ENCODE measurements at places on chromosomes 16 and 17.
A peak's percentile ranks its signal among the peaks of the same experiment; 100 is the strongest.

GRCh38 chr17:3512505-3513171, 36.8 kb downstream of the ASPA start:
- peak; percentile 69 for DNase-seq

DNA sequence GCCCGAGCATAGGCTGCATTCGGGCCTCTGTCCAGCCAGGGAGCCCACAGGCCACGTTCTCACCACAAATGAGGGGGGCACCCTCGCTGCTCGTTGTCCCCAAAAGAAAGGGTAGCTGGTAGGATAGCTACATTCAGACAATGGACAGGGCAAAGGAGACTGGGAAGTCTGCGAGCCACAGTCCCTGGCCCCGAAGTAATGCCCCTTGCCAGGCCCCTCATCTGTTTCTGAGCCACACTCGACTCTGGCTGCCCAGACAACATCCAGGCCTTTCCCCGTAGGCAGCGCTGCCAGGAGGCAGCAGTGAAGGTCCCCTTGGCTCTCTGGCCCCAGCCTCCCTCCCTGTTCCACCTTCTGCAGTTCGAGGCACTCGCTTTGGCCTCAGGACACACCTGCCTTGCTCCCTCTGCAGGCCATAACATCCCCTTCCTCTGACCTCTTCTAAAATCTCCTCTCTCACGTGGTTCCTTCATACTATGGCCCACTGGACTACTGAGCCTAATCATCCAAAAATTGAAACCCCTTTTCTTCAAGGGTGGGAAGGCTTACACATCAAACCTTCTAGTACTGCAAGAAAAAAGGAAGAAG, 12.2 kb downstream of the AIPL1 start:
- DNase-seq = no peak

DNA sequence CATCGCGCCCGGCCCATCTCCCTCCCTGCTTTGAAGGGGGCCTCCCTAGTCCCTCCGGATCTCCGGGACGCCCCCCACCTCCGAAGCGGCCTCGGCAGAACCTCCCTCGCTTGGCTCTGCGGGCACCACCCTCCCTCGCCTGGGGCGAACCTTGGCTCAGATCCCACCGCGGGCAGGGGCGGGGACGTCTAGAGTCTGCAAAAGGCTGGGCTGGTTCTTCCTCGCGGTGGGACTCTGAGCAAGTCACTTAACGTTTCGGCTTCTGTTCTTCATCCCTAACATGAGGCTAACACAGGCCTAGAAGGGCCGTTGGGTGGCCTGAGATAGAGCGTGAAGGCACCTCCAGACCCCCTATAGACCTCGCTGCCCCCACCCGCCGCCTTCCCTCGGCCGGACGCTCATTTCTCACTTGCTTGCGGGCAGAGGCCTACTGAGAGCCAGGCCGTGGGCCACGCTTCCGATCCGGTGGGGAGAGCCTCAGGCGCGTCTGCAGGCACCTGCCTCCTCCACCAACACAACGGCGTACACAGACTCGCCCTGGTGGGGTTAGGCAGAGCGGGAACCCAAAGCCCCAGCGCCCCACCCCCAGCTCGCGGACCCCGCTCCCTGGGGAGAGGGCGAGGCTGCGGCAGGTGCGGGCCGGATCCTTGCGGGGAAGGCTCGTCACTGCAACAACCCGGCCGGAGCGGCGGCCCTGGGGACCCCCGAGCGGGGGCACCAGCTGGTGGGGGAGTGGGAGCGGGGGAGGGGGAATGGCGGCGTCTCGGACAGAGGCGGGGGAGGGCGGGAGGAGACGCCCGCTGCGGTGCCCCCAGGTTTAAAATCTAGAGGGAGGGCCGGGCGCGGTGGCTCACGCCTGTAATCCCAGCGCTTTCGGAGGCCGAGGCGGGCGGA, 5.4 kb downstream of the MYO1C start:
- DNase-seq = peak; percentile 86

DNA sequence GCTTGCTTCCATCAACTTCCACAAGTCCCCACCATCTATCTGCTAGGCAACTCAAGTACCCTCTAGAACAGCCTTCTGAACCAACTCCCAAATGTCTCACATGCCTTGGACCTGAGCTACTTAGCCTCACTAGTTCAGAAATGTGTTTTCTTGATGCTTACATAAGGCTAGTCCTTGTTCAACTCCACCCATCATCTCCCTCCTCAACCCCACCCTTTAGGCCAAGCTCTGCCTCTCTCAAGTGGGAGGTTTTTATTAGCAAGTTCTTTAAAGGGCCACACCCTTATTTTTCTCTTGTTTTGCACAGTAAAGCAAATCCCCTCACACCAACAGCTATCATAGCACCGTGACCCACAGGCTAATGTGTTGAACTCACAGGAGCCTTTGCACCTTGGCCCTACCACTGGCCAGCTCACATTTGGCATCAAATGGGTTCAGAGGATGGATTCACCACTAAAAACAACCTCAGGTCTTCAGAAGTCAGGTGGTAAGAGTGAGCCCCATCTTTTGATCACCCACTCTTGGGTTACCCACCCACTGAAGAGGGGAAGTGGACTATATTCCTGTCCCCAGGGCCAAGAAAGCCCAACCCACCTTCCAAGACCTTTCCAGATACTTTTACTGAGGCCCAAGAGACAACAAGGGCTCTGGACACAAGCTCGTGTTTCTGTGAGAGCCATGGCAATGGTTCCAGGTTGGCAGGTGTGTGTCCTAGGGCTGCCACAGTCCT, 12.2 kb downstream of the PIK3R5 start:
- no peak for DNase-seq

GRCh38 chr16:53457670-53458069, 23.4 kb downstream of the RBL2 start:
- no peak for DNase-seq

GRCh38 chr16:86490859-86491639, 19.3 kb upstream of the FOXF1 start:
- DNase-seq = no peak

DNA sequence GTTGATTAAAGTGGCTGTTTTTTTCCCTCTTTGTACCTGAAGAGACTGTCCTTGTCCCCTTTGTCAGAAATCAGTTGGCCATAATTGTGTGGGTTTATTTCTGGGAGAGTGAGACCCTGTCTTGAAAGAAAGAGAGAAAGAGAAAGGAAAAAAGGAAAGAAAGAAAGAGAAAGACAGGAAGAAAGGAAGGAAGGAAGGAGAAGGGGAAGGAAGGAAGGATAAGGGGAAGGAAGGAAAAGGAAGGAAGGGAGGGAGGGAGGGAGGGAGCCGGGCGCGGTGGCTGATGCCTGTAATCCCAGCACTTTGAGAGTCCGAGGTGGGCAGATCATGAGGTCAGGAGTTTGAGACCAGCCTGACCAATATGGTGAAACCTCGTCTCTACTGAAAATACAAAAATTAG, 6.8 kb upstream of the EVPLL start:
- DNase-seq = no peak

DNA sequence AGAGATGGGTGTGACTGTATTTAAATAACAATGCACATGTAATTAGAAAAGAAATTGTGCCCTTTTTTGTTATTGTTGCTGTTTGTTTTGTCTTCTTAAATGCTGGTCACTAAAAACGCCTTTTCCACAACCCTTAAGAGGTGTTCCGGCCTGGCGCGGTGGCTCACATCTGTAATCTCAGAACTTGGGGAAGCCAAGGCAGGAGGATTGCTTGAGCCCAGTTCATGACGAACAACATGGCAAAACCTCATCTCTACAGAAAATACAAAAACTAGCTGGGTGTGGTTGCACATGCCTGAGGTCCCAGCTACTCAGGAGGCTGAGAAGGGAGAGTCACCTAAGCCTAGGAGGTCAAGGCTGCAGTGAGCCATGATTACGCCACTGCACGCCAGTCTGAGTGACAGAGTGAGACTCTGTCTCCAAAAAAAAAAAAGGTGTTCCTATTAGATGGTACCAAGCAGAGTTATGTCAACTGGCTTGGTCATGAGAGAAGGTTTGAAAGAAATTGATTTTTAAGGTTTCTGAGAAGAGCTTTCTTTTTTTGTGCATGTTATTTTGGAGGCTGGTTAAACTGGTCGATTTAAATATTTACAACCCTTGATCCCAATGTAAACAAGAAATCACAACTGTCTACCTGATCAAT, 23.5 kb upstream of the RFFL start:
- DNase-seq = no peak

DNA sequence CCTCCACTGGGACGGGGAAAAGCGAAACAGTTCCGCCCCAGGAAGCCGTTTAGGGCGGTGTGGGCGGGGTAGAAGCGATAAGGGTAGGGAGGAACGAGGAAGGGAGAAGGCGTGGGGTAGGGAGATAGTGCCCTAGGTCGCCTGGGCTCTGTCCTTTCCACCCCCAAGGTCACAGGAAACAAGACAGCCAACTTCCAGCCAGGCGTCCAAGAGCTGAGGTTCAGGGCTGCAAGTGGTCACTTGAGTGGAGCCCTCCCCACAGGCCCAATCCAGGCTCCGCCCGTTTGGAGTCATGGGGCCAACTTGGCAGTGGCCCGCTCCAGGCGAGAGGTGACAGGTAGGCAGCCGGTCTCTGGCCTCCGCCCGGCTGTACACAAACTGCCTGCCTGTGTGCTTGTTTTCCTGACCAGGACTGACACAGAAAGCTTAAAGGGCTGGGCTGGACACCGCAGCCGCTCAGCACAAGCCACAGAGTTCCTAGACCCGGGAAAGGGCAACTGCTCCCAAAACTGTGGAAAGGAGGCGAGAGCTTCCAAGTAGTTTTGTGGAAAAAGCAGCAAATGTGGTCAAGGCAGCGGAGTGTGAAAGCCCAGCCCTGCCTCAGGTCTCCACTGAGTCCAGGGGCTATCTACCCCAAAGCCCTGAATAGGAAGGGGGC, at the start of gene RILP:
Gene RILP, minus strand, starts transcription at position 23 of the 658 bp plus-strand sequence. CDS start 62 bp downstream, outside the sequence.
- peak; percentile 90 for DNase-seq

GRCh38 chr16:3599121-3599520, 12.3 kb downstream of the SLX4 start:
- DNase-seq = no peak

- DNase-seq = no peak
Measured at GRCh38 chr16:82533189-82533588, 93.6 kb upstream of the CDH13 start.

- no peak for DNase-seq
Measured at GRCh38 chr17:79872762-79873161, 33.5 kb upstream of the CBX4 start.

- no peak for DNase-seq
Measured at GRCh38 chr17:35825206-35825605, 15.9 kb downstream of the TAF15 start.

GRCh38 chr17:39283098-39283497, 57.4 kb upstream of the STAC2 start:
- no peak for DNase-seq

DNA sequence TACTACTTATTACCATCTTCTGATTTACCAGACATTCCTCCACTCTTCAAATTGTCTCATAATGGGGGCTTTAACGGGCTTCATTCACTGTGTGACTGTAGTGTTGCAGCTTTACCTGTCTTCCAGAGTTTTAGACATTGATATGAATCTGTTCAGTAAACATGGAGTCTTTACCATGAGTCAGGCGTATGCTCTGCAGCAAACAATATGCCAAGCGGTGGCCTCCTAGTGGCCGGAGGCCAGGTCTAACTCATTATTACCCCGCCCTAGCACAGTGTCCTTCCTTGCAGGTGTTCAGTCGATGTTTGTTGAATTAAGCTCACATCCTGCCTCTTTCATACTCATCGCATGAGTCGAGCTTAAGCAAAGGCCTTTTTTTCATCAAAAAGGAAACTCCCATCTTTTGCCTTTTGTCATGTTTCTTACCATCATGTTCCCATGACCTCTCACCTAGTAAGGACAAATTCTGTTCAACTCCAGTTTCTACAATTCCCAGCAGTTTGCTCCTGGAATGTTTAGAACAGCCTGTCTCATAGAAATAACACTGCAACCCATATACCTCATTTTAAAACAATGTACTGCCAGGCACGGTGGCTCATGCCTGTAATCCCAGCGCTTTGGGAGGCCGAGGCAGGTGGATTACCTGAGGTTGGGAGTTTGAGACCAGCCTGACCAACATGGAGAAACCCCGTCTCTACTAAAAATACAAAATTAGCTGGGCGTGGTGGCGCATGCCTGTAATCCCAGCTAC, 39.4 kb downstream of the TUBD1 start:
- DNase-seq = no peak

- DNase-seq = no peak
Measured at GRCh38 chr16:70460737-70461261, 6.4 kb downstream of the FCSK start.

GRCh38 chr16:57235128-57236021, 9.7 kb upstream of the ARL2BP start:
- no peak for DNase-seq

- DNase-seq = no peak
Measured at GRCh38 chr17:79202480-79202879, 127.9 kb downstream of the ENGASE start.

DNA sequence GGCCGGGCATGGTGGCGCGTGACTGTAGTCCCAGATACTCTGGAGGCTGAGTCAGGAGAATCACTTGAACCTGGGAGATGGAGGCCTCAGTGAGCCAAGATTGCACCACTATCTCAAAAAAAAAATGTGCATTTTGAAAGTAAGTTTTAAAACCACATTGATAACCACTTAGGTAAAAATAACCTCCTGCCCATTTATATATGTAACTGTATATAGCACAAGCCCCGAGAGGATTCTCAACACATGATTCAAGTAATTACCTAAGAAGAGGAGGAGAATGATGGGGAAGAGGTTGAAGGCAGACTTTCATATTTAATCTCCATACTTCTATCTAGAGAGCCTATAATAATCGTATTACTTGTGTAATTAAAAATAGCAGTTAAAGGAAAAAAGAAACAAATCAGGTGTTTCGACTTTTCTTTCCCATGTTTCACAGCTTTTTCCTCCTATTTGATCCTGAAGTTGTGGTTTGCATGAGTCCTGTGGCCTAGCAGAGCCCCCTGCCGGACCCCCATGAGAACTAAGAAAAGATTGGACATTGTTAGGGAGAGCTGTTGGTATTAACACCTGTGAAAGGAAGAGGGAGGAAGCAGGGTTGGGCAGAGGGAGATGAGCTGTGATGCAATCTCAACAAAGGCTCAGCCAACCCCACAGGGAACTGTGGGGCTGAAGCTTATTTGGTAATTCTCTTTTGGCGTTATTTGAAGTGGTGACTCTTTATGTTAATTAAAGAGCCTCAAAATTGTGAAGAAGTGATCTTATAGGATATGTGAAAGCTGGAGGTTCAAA, 22.1 kb downstream of the PMFBP1 start:
- DNase-seq = no peak

- no peak for DNase-seq
Measured at GRCh38 chr16:66651474-66651765, 45.1 kb downstream of the CMTM4 start.

DNA sequence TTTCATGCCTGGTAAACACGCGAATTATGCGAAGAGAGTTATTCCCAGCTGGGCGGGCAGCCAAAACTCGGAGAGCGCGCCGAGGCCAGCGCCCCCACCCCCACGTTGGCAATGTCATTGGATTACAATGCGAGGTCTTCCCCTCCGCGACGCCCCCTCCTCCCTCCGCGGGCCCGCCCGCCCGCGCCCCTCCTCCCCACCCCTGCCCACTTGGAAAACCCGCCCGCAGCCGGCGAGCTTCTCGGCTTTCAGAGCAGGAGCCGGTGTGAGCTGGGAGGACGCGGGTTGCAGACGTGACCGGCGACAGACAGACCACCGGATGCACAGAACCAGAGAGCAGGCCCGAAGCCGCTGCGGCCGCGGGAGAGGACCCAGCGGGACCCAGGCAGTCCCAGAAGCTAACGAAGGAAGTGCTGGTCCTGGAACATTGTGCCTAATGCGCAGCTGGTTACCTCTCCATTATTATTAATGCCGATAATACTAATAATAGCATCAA, 4.0 kb downstream of the NOG start:
- no peak for DNase-seq

GRCh38 chr16:86609115-86609514, 30.8 kb downstream of the FOXL1 start:
- DNase-seq = no peak

Data from testis (tissue), 5 donors.